Left renal cortex interstitium (tissue), 4 donors: ENCODE measurements at places on chromosomes 16 and 17. TPM values are rescaled to one million over a fixed set of nuclear protein-coding genes. Genes with fewer than 3 reads are reported as not detected.

The OR3A3 gene
- polyA plus RNA-seq = 0.05 TPM

The OR4D1 gene
- not detected for polyA plus RNA-seq

The HIC1 gene
- 41.9 TPM for polyA plus RNA-seq

The FTSJ3 gene
- 63.1 TPM for polyA plus RNA-seq

The TSPAN10 gene
- polyA plus RNA-seq = 1.9 TPM

The SHBG gene
- 3.0 TPM for polyA plus RNA-seq

The KRT9 gene
- not detected for polyA plus RNA-seq

The PLD6 gene
- 5.5 TPM for polyA plus RNA-seq

The GDPD3 gene
- polyA plus RNA-seq = 17.5 TPM
